ENCODE measurements at places on chromosomes 3 and 15.

DNA sequence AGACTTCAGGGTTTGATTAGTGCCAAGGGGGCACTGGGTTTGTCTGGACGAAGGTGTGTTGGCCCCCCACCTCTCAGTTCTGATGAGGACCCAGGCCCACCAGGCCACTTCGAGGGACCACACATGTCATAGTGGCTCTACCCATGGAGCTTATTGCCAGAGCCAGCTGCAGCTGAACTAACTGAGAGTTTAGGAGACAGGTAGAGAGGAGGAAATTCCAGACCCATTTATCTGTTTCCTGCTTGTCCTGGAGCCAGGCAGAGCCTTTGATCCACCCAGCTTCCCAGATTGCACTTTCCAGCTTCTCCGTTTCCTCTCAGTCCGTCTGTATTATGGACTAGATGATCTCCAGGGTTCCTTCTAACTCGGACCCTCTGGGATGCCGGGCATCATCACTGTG, 20.9 kb downstream of the SLC24A1 start:
- no peaks in the 10 kb centered on the region for H3K27me3 ChIP-seq
- no peak overlapping the region for H3K27ac ChIP-seq
- H3K36me3 ChIP-seq: no peaks in the 10 kb centered on the region

DNA sequence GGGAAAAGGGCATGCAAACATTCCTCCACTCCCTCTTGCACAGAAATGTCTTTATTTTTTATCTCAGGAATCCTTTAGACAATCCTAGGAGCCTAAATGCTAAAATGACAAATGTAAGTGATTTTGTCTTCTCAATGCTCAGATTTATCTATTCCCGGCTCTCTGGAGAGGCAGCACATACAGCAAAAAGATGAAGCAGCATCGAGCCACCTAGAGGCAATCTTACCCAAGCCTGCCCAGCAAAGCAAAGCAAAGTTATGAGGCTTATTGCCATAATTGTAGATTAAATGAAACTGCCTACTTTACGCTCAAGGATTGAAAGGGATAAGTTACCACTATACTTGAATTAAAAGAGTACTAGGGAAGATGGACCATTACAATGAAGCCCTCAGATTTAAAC, 750.4 kb upstream of the NR2F2 start:
- no peaks in the 10 kb centered on the region for H3K4me1 ChIP-seq
- no peak overlapping the region for H3K4me3 ChIP-seq
- no peaks in the 10 kb centered on the region for H3K36me3 ChIP-seq

- H3K4me3 ChIP-seq: no peak overlapping the region
- H3K4me1 ChIP-seq: peaks cover 15% of the 10 kb centered on the region
- H3K27me3 ChIP-seq: no peaks in the 10 kb centered on the region
- H3K27ac ChIP-seq: no peak overlapping the region
- no peak for DNase-seq
These were observed 76.3 kb downstream of the UBE3A start for GRCh38 chr15:25362545-25362944.

- H3K27me3 ChIP-seq: no peaks in the 10 kb centered on the region
- H3K4me1 ChIP-seq: peaks cover 20% of the 10 kb centered on the region
- peak overlapping the region; percentile 17 for H3K27ac ChIP-seq
- no peak overlapping the region for H3K4me3 ChIP-seq
These were observed 41.1 kb downstream of the FILIP1L start for GRCh38 chr3:100073049-100073713.

GRCh38 chr15:94845390-94845716, 614.0 kb downstream of the MCTP2 start:
- DNase-seq: no peak
- peak overlapping the region; percentile 93 for H3K27ac ChIP-seq
- H3K27me3 ChIP-seq: peaks cover 3% of the 10 kb centered on the region
- no peaks in the 10 kb centered on the region for H3K36me3 ChIP-seq
- peaks cover 4% of the 10 kb centered on the region for H3K4me1 ChIP-seq
- peak overlapping the region; percentile 49 for H3K4me3 ChIP-seq

GRCh38 chr3:41175365-41175764, 23.9 kb upstream of the CTNNB1 start:
- DNase-seq: no peak
- no peak overlapping the region for H3K27ac ChIP-seq
- no peak overlapping the region for H3K4me3 ChIP-seq
- peaks cover 4% of the 10 kb centered on the region for H3K4me1 ChIP-seq

- no peak overlapping the region for H3K4me3 ChIP-seq
- no peak overlapping the region for H3K27ac ChIP-seq
- H3K4me1 ChIP-seq: no peaks in the 10 kb centered on the region
- no peaks in the 10 kb centered on the region for H3K27me3 ChIP-seq
These were observed 546.4 kb upstream of the ZNF385D start for GRCh38 chr3:22297436-22297835.

DNA sequence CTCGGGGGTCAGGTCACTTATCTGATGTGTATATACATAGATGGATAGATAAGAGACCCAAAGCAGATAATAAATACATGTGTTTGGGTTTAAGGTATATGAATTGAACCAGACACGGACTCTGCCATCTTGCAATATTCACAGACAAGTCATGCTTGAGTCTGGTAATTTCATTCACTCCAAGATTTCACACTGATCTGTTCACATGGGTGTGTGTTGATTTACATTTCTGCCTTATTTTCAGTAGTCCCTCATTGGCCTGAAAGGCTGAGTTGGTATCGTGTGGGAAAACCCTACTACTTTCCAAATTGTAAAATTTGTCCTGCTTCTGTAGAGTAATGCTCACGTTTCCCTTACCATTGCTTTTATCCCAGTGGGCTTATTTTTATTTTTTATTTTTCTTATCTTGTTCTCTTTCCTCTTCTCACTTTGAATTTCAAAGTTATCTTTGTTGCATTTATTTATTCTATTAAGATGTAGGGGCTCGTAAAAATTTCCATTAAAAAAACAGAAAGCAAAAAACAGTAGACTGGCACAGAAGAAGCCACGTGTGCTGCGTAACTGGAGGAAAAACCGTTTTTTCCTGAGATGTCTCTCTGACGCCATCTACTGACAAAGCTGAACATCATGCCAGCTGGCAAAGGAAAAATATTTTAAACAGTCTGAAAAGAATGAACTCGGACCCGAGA, 10.8 kb upstream of the MFSD1 start:
- H3K27me3 ChIP-seq: no peaks in the 10 kb centered on the region
- no peak for DNase-seq
- H3K27ac ChIP-seq: no peak overlapping the region
- H3K36me3 ChIP-seq: no peaks in the 10 kb centered on the region
- H3K4me3 ChIP-seq: peak overlapping the region; percentile 20

GRCh38 chr15:28459279-28459678, 73.5 kb downstream of the GOLGA8G start:
- no peaks in the 10 kb centered on the region for H3K4me1 ChIP-seq
- peak; percentile 0 for DNase-seq
- H3K36me3 ChIP-seq: no peaks in the 10 kb centered on the region
- no peak overlapping the region for H3K27ac ChIP-seq

DNA sequence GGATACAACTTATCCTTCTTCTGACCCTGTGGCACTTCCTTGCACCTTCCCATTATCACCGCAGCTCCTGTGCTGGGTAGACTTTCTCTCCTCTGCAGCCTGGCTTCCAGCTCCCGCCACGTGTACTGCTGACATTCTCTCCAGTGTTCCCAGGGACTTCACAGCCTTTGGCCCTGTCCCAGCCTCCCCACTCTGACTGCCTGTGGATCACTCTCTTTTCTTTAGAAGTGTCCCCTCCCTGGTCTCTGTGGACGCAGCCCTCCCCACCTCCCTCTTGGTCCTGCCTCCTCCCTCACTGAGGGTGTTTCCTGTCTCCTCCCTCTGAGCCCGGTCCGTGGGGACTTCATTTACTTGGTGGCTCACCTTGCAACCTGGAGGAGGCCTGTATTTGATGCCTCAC, 17.4 kb downstream of the PDIA5 start:
- H3K4me1 ChIP-seq: peaks cover 62% of the 10 kb centered on the region
- no peaks in the 10 kb centered on the region for H3K36me3 ChIP-seq
- no peak overlapping the region for H3K4me3 ChIP-seq
- H3K27me3 ChIP-seq: no peaks in the 10 kb centered on the region

GRCh38 chr3:120059081-120059864, 35.0 kb downstream of the GSK3B start:
- no peak for DNase-seq
- H3K4me3 ChIP-seq: no peak overlapping the region
- no peaks in the 10 kb centered on the region for H3K36me3 ChIP-seq
- H3K27ac ChIP-seq: no peak overlapping the region

GRCh38 chr15:99141943-99142342, 37.1 kb downstream of the SYNM start:
- H3K4me3 ChIP-seq: no peak overlapping the region
- H3K27me3 ChIP-seq: no peaks in the 10 kb centered on the region
- H3K27ac ChIP-seq: peak overlapping the region; percentile 96
- peaks cover 27% of the 10 kb centered on the region for H3K36me3 ChIP-seq
- no peak for DNase-seq

GRCh38 chr3:146221276-146221675, 29.6 kb downstream of the PLSCR4 start:
- H3K4me3 ChIP-seq: no peak overlapping the region
- H3K27ac ChIP-seq: no peak overlapping the region
- peaks cover 44% of the 10 kb centered on the region for H3K4me1 ChIP-seq
- no peak for DNase-seq

- no peaks in the 10 kb centered on the region for H3K27me3 ChIP-seq
- DNase-seq: no peak
- no peak overlapping the region for H3K27ac ChIP-seq
- H3K4me3 ChIP-seq: no peak overlapping the region
These were observed 898.7 kb downstream of the NSUN3 start for GRCh38 chr3:94961423-94962100.

- DNase-seq: no peak
- H3K4me3 ChIP-seq: no peak overlapping the region
- no peak overlapping the region for H3K27ac ChIP-seq
- no peaks in the 10 kb centered on the region for H3K27me3 ChIP-seq
- no peaks in the 10 kb centered on the region for H3K36me3 ChIP-seq
These were observed 76.6 kb upstream of the PTX3 start for GRCh38 chr3:157360044-157360443.

DNA sequence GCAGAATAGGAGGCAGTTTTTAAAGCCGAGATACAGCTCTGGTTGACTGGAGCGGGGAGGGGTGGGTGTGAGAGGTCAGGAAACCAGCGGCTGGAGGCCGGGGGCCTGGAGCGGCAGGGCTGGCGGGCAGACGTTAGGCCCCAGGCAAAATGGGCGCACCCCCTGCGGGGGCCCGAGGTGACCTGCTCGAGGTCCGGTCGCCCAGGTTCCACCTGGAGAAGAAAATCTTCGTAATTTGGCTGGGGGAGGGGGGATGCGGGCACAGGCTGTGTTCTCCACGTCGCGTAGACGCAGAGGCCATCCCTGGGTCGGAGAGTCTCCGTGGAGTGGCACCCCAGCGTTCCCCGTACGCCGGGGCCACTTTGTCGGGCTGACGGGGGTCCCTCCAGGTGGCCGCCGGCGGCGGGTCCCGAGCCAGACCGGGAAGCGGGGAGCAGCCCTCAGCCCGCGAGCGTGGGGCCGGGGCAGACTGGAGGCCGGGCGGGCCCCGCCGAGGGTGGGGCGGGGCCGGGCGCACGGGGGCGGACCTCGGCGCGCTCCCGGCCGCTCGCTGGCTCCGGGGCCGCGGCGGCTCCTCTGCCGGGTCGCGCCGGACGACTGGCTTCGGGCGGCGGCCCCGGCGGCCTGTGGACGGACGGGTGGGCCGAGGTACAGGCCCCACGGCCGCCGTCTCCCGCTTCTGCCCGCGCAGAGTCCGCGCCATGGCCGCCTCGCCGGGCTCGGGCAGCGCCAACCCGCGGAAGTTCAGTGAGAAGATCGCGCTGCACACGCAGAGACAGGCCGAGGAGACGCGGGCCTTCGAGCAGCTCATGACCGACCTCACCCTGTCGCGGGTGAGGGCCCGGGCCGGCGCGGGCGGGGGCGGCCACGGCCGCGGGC, at the start of gene CRTC3:
TSS of gene CRTC3 (plus strand) at position 553 of the 879 bp plus-strand sequence. CDS start at position 702, 149 bp downstream.
- no peaks in the 10 kb centered on the region for H3K27me3 ChIP-seq
- peaks cover 42% of the 10 kb centered on the region for H3K4me1 ChIP-seq
- H3K4me3 ChIP-seq: peak within 1 kb of the TSS; percentile 86
- no peaks in the 10 kb centered on the region for H3K36me3 ChIP-seq

DNA sequence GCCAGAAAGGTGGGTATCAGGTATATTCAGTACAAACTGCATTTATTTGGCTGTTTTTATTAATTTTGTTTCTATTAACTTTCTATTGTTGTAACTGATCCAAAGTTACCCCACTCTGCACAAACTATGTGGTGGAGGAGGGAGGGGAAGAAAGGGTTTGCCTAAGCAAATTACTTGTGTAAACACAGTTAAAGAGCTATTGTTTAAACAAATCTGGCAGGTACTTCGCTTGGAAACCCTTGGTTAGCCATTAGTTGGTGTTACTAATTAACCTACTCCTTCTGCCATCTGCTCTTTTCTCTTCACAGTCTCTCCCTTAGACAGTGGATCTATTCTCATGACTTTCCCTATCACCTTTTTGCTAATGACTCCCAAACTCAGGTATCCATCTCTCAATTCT, 328.4 kb upstream of the NECTIN3 start:
- H3K4me1 ChIP-seq: peaks cover 12% of the 10 kb centered on the region
- H3K4me3 ChIP-seq: no peak overlapping the region
- H3K27me3 ChIP-seq: no peaks in the 10 kb centered on the region
- no peaks in the 10 kb centered on the region for H3K36me3 ChIP-seq
- peak overlapping the region; percentile 54 for H3K27ac ChIP-seq
